ENCODE measurements at places on chromosomes 2 and 18.

DNA sequence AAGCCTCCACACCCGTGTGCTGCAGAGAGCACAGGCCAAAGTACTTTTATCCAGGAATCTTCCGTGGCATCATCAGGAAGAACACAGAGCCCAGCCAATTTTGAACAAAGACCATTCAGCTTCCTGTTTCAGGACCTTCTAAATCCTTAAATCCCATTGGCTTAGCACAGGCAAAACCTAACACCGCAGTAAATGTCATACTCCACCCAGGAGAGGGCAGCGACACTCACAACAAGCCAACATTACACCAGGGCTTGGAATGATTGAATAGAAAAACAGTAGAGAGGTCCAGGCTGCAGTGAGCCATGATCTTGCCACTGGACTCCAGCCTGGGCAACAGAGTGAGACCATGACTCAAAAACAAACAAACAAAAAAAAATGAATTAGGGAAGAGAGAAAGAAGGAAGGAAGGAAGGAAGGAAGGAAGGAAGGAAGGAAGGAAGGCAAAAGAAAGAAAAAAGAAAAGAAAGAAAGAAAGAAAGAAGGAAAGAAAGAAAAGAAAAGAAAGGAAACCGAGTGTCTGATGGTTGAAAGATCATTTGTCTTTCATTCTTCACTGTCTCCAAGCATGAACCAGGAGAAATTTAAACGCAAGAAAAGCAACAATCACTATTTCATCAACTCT lies 144.6 kb upstream of the SATB2 start:
- DNase-seq = no peak

DNA sequence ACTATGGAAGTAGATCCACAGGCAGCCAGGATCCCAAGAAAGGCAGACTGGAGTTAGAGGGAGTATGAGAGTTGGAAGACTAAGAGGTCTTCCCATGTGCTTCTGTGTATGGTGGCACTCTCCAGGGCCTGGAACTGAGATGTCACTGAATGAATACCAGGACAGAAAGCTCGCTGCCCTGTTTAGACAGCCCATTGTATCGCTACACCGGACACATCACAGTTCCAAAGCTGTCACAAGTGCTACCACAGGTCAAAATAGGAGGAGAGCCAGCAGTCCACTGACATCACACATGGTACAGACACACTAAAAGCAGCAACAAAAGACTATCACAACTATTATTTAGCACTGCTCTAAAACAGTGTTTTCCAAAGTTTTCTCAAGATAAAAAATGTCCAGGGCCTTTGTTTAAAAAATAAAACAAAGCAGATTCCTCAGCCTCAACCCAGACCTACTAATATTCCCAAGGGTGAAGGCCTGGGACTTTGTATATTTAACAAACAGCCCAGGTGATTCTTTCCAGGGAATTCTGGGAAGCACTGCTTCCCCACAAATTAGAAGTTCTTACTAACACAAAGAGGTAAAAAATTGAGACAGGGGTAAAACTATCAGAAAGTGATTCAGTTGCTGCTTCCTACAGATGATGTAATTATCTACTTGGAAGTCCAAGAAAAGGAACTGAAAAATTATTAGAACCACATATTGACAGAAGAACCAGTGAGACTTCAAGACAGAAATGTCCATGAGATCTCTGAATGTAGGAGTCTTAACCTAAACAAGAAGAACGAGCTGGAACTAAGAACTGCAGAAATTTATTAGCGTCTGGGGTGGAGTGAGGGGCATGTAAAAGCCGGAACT lies 116.0 kb downstream of the DTNB start:
- DNase-seq = no peak

DNA sequence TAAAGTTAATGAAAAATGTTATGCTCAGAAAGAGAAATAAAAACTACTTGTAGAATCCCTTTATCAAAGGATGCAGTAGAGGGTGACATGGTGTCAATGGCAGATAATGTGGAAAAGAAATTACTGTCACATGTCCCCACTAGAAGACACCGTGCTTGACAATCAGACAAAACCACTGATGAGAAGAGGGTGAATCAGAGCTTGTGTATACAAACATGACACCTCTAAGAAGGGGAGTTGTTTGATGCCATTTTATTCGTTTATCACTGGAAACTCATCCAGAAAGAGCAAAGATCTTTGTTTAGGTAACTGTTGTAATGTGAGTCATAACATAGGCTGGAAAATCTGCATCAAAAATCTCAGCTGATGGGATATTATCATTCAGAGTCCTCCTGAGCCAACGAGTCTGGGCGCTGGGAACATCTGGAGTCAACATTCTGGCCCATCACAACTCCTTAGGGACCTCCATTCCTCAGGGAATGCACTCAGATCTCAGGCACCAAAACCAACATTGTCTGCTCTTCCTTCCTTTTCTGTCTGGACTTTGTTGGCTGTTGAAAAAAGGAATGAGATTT lies 49.5 kb upstream of the RAB12 start:
- no peak for DNase-seq

- DNase-seq = no peak
Measured at GRCh38 chr2:104344306-104344705, 509.6 kb upstream of the POU3F3 start.

- no peak for DNase-seq
Measured at GRCh38 chr2:2787301-2787907, 456.3 kb upstream of the MYT1L start.

GRCh38 chr2:204570421-204570820 lies 25.1 kb downstream of the PARD3B start:
- DNase-seq = no peak

DNA sequence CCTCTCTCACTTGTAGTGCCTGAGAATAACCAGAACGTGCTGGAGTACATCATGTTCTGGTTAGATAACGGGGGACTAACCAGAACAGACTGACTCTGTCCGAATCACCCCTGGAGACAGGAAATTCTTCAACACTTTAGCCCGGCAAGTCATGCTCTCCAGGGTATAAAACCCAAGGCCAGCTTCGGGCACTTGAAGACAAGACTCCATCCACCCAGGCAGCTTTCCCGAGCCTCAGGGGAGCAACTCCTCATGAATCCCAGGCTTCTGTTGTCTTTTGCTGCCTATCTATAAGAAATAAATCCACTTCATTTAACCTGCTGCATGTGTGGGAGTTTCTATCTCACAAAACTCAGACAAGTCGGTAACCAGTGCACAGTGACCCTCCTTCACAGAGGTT lies 99.6 kb downstream of the KCNF1 start:
- DNase-seq = no peak

DNA sequence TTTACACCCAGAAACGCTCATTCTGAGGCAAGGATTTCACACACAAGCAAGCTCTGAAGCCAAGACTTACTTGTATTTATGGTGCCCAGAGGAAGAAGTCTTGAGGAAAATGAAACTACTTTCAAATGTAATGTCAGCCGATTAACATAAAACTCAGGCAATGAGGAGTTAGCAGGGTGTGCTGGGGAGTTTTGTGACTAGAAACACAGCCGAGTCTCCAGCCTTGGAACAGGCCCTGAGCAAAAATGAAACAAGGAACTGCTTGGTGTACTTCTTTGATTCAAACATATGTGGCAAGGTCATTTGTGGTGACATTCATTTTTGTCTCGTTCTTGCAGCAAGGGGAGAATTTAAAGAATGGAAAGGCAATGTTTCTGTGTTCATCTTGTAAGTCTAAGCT lies 4.5 kb downstream of the DYTN start:
- DNase-seq = no peak

DNA sequence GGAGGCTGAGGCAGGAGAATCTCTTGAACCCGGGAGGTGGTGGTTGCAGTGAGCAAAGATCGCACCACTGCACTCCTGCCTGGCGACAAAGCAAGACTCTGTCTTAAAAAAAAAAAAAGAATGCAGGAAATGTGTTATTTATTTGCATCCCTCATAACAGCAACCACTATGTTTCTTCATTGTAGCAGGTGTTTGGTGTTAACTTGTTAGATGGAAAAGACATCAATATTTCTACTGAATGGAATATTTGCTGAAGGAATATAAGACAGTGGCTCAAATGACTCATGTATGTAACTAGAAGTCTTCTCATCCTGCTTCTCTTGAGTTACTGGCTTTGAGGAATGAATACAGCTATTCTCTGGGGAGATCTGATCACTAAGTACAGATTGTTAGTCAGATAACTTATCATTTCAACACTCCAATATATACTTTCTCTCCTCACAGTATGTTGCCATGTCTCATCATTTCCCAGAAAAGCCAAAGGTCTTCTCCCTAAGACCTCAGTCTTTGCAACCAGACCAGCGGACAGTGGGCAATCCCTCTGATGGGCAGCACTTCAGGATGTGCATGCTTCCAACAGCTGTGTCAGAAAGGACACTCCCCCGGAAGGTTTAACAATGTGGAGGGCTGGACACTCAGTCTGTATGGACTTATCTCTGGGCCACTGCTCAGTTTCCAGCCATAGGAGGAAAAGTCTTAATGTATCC lies 104.4 kb upstream of the STK17B start:
- no peak for DNase-seq

DNA sequence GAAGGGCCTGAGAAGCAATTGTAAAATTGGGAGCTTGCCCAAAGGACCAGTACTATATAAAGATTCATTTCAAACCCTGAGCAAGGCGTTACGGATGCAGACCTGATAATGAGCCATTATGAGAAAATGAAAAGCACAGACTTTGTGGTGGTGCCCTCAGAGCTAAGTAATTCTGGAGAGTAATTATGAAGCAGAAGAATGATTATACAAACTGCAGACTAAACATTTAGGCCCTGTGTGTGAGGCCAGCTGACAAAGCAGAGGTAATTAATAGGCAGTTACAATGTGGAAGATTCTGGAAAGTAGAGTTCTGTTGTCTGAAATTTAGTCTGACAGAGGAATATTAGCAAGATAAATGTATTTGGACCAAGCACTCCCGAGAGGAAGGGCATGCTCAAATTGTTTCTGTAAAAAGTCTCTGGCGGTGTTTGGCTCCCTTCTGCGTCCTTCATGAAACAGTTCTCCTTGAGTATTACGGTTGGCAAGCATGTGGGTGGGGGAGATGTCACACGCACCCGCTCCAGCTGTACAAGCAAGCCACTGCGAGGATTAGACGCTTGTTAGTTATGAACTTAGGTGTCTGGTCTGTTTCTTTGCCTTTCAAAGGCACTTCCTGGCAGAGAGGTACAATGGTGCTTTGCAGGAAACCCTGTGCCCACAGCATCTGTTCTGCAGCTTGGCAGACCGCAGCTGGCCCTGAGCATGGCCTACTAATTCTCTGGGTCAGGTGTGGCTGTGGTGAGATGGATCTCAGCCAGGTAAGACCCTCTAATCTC lies 45.5 kb downstream of the CDC42EP3 start:
- DNase-seq = no peak

All from fibroblast of the conjunctiva (primary cell).